Skeletal muscle tissue (tissue), 5 donors: ENCODE measurements at places on chromosomes 11 and 22. TPM values are rescaled to one million over a fixed set of nuclear protein-coding genes. Genes with fewer than 3 reads are reported as not detected.

OR10D3 gene
- total RNA-seq = 0.52 TPM

TP53AIP1 gene
- total RNA-seq = not detected

SLC22A25 gene
- total RNA-seq = not detected

RIMBP3C gene
- total RNA-seq = not detected

PARVA gene
- total RNA-seq = 15.1 TPM

UBQLN3 gene
- 0.52 TPM for total RNA-seq

TRIM6 gene
- 1.6 TPM for total RNA-seq

TRIM29 gene
- total RNA-seq = 0.52 TPM

CRYBB2 gene
- not detected for total RNA-seq
